NCI-H1417 treated with DMSO at 0.1 percent for 48 hours (cell line): ENCODE measurements at places on chromosomes 1 and 21.

DNA sequence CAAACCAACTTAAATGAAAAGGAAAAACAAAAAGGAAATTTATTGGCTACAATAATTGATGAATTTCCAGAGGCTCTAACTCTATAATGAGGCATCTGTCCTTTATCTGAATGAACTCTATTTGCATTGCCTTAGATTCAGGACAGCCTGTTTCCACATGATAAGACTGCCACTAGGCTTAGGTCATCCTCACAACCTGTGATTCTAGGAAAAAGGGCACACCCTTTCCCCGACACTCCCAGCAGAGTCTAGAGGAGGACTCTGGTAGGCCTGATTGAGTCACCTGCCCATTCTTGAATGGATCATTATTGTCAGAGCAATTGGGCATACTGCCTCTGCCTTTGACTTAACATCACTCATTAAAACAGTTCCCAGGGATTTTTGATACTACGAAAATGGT lies 262.8 kb downstream of the TPR start:
- DNase-seq: no peak

DNA sequence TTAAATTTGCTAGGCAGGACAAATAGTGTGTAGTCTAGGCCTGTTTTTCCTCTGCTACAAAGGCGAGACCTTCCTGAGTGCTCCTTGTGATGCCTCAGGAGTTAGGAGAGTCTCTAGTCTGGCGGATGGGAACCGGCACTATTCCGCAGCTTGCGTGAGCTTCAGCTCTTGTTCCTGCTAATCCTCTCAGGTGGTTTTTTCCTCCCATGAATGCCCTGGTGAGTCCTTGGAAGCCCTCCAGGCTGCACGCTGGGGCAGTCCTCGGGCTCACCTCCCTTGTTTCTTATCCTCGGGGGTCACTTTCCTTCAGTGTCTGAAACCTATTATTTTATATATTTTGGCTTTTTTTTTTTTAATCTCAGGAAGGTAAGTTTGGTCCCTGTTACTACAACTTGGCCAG lies 28.2 kb downstream of the UTS2 start:
- no peak for DNase-seq

GRCh38 chr1:108059945-108060344 lies 95.0 kb upstream of the VAV3 start:
- DNase-seq: no peak

DNA sequence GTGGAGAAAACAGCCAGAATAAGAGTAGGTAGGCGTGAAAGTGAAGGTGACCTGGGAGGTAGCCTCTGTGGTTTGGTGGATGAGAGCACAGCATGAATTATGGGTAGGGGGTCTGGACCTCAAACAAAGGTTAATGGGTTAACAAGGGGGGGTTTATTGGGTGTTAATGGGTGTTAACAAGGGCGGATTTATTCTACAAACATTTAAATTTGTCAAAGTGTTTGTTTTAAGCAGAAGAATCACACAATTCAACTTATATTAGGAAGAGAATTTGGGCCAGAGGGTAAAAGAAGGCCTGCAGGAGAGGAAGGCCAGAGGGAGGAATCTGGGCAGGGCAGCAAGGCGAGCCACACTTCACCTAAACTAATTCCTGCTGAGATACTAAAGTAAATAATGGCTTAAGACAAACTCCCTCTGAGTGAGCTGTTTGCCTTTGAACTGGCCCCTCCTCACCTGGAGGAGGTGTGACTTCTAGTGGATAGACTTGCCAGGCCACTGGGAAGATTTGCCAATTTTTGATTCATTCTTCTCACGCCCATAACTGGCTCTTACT lies 191.7 kb downstream of the GIPC2 start:
- no peak for DNase-seq

- DNase-seq: no peak
Measured at GRCh38 chr1:108199781-108200686, at the start of gene SLC25A24. SLC25A24 (minus strand) TSS chr1:108200343; CDS start chr1:108200138, 205 bp downstream.

DNA sequence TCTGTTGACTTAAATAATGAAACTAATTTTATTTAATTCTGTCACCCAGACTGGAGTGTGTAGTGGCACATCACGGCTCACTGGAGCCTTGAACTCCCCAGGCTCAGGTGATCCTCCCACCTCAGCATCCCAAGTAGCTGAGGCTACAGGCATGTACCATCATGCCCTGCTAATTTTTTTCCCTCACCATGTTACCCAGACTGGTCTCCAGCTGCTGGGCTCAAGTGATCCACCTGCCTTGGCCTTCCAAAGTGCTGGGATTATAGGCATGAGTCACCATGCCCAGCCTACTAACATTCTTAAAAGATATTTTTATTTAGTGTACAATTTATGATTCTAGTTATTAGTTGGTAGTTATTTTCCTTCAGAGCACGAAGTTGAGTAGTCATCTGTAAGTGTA lies 49.5 kb downstream of the NRDC start:
- DNase-seq: no peak

DNA sequence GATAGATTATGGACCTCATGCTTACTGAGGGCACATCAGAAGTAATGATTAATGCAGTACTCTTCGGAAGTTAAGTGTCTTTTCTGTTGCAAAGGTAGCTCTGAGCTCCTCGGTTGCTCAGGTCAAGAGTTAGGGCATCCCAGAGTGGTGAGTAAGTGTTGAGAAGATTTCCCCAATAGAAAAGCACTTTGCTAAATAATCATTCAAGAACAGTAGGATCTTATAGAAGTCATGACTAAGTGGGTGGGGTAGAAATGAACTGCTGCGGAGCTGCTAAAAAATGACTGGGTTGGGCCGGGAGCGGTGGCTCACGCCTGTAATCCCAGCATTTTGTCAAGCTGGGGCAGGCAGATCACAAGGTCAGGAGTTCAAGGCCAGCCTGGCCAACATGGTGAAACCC lies 648.6 kb upstream of the CAMK1G start:
- DNase-seq: no peak

- DNase-seq: no peak
Measured at GRCh38 chr1:156337052-156337887, 822 bp downstream of the CCT3 start.
